ENCODE measurements at places on chromosomes 13 and 19.

DNA sequence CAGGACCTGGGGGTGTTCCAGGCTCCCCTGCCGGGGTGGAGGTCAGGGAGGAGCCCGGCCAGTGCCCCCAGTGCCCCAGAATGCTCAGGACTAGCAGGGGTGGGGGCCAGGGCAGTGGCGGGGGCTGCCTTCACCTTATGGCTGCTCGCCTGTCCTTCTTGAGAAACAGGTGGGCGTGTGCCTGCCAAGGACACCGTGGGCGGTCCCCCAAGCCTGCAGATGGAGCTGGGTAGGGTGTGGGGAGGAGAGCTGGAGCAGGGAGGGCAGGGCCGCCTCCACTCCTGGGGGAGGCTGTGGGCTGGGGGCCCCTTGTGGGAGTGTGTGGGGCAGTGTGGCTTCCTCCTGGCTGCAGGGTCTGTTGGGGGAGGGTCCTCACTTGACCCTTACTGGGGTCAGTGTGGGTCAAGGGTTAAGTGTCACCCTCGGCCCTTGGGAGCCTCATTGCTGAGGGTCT lies 160.1 kb downstream of the KDM4B start:
- DNase-seq: no peak

- DNase-seq: no peak
Measured at GRCh38 chr13:36548129-36548528, 115.8 kb downstream of the CCNA1 start.

GRCh38 chr13:95480131-95480545 lies 72.4 kb upstream of the CLDN10 start:
- peak; percentile 32 for DNase-seq

DNA sequence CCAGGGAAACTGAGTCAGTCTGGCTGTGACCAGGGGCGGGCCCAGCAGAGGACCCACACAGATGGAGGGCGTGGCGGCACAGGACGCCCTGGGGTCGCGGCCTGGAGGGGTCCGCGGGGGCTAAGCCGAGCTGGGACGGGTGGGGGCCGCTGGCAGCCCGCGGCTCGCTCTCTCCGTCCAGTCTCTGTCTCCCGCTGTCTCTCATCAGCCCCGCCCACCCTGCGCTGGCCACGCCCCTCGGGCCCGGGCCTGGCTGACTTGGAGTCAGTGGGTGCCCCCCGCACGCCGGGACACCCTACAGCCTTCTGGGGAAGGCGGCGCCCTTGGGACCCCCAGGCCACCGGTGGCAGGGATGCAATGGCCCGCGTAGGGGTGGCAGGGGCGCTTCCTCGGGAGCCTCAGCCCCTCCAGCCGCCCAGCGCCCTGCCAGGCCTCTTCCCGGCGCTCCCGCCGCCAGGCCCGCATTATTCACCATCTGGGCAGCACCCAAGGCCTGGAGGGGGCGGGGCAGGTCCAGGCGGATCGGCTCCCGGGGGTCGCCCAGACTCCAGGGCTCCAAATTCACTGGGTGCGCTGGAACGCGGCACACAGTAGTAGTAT lies at the start of gene TBXA2R:
Gene TBXA2R (minus strand): TSS at position 186 of the 600 bp plus-strand sequence. CDS start 6,241 bp downstream, outside the sequence.
- DNase-seq: peak; percentile 45

DNA sequence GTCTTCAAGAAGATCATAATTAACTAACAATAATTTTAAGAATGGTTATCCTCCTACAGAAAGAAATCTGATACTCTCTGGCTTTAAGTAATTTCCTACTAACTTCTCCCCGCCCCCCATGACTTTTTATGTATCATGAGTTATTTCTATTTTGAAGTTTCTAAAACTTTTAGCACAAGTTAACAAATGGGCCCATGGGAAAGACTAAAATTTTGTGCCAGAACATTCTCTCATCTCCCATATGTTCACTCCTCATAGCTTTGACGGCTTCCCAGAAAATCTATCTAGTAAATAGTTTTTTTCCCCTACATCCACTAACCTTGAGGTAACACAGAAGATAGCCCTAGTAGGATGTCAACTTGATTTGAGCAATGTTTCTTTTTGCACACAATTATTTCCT lies 148.3 kb downstream of the POSTN start:
- DNase-seq: no peak

DNA sequence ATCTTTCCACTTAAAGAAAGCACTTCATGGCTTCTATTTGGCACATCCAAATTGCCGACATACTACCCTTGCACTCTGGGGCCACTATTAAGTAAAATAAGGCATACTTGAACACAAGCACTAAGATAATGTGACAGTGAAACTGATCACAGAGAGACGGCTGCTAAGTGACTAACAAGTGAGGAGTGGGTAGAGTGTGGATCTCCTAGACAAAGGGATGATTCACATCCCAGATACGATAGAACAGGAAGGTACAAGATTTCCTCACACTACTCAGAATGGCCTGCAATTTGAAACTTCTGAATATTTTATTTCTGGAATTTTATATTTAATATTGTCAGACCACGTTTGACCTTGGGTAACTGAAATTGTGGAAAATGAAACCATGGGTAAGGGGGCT lies 1721.8 kb upstream of the SPRY2 start:
- DNase-seq: no peak

DNA sequence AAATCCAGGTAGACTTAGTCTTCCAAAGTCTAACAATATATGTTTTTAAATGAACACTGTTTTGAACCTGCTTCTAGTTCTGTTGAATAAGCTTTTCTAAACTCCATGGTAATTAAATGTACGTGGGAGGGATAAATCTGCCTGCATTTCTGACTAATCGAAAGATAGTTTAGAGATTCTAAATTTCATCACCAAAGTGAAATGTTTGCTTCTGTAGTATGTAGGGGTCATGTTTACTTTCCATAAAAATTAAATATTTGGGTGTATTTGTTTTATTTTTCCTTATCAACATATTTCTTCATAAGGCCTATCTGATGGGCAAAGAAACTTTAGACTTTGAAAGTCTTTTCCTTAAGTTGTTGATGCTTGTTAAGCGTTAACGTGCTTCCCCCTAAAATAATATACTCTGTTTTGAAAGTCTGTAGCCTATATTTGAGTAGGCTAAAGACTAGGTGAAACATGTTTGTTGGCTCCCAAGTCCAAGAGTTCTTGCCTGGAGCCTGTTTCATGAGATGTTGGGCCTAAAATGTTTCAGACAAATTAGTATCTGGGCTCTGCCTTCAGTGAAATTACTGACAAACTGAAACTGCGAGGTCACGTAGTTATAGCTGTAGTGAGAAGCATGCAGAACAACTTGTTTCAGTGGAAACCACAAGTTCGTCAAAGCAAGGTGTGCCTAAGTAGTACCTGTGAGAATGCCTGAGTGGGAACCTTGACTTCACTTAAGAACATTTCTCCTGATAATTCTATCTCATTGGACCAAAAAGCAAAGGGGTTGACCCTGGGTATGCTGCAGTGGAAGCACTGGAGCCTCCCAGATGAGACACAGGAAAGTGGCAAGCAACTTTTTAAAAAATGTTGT lies 126.2 kb downstream of the LMO7 start:
- DNase-seq: peak; percentile 0

DNA sequence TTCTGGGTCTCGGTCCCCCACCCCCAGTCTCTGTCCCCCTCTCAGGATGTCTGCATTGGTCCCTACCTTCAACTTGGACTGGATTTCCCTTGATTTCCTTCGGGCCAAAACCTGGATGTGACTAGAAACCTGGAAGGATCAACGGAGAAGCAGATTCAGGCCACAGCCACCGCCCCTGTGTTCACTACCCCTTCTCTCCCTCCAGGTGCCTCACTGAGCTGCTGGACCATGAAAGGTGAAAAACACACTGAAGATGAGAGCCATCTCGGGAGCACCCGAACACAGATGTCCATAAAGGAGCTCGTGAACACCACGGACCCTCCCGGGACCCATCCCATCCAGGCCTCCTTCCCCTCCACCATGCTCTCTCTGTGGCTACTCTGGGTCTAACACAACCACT lies 5.0 kb downstream of the TEAD2 start:
- DNase-seq: no peak

GRCh38 chr19:18301718-18302111 lies 20.3 kb upstream of the JUND start:
- no peak for DNase-seq

- no peak for DNase-seq
Measured at GRCh38 chr19:45117167-45117594, 24.2 kb downstream of the PPP1R37 start.
